ENCODE measurements at places on chromosomes 7 and 10.

DNA sequence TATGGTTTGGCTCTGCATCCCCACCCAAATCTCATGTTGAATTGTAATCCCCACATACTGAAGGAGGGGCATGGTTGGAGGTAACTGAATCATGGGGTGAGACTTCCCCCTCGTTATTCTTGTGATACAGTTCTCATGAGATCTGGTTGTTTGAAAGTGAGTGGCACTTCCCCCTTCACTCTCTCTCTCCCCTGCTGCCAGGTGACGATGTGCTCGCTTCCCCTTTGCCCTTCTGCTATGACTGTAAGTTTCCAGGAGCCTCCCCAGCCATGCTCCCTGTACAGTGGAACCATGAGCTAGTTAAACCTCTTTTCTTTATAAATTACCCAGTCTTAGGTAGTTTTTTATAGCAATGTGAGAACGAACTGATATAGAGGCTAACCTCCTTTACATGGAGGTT, 16.6 kb downstream of the PLPP4 start:
- DNase-seq = no peak

- no peak for DNase-seq
Observed at GRCh38 chr10:71694567-71694968, 25.0 kb downstream of the C10orf105 start.

DNA sequence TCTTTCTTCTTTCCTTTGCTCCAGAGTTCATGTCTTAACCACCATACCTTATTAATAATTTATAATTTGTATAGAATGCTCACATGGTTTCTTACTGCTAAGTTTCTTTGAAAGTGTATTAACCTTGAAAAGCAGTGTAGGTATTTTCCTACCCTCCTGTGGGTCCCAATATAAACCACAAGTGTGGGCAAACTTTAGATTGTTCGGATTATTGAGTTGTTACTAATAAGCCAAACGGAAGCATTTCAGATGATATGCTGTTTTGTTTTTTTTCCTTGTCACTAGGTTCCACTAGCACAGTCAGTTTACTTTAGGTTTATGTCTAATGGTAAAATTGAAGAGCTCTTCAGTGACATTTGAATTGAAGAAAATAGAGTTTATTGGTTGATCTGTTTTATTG, 10.2 kb downstream of the SSBP1 start:
- DNase-seq = no peak

GRCh38 chr10:75070961-75071428, 40.5 kb upstream of the SAMD8 start:
- peak; percentile 49 for DNase-seq

DNA sequence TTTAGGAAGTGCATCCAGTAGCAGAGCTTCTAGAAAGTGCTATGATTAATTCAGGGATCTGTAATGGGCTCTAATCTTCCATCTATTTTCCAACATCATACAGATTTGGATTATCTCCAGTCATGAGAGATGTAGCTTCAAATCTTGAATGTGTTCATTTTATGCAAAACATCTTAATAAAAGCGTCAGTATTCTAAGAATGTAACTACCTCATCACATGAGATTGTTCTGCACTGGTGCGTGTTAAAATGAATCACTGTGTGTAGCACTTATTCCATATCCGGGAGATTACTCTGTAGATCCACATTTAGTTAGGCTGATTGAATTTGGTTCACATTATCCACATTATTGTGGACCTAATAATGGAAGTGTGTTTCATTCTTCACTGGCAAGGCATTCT, 344.9 kb upstream of the CHRM2 start:
- no peak for DNase-seq

GRCh38 chr7:156665101-156665500, 24.5 kb downstream of the RNF32 start:
- DNase-seq = no peak

GRCh38 chr10:60237977-60238758, 151.5 kb downstream of the ANK3 start:
- DNase-seq = peak; percentile 42

GRCh38 chr7:106563466-106564150, 97.3 kb downstream of the CCDC71L start:
- peak; percentile 7 for DNase-seq

DNA sequence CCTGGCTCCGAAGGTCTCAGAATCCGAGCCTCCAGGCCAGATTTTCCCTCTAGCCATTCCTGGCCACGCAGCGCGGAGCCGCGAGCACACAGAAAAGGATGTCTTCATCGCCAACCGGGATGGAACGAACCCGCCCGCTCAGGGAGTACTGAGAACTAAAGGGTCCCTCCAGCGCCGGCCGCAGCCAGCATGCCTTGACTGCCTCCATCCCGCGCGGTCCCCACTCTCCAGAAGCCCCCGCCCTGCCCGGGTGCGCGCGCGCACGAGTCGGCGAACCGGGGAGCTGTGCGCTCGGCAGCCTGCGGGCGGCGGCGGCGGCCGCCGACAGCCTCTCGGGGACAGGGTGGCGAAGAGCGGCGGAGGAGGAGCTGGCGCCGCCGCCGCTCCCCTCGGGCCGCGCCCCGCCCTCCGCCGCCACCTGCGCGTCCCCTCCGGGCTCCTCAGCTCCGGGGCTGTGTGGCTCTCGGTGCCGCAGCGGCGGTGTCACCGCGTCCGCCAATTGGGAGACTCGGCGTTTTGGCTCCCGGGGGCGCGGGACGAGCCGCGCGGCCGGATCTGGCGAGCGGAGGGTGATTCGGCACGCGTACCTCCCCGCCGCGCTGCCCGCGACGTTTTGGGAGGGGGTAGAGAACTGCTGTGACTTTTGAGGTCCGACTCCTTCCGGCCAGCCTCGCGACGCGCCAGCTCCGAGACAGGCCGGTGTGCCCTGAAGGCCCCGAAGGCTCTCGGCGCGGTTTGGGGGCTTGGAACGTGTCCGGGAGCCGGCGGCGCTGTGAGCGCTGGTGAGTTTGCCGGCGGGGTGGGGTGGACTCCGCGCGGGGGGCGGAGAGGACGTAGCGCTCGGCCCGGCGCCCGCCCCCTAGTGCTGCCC, 453 bp upstream of the GALNT17 start:
- DNase-seq = peak; percentile 79

- DNase-seq = no peak
Observed at GRCh38 chr7:2729893-2730716, 42.1 kb downstream of the AMZ1 start.

DNA sequence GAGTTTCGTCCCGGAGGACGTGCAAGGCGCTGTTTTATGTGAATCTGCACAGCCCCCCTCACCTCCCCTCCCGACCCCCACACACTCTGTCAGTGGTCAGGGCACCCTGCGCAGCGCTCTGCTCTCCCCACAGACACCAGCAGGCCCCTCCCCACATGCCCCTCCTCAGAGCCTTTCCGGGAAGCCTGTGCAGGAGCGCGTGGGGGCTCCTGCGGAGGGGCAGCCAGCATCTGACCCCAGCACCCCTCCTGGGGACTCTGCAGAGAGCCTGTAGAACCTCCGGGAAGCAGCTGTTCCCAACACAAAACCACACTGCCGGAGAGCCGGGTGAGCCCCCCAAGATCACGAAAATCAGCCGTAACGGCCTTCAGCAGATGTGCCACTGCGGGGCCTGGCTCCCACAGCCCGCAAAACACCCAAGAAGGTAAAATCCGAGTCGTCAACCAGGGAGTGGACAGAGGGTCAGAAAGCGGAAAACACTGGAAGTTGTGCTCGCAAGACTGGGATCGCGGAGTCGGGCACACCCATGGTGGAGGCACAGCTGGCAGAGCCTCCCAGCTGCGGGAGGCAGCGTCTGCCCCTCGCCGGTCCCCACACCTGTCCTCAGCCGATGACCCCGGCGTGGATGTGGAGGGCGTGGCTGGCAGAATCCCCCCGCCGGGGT, 53.8 kb upstream of the PDGFA start:
- DNase-seq = no peak

DNA sequence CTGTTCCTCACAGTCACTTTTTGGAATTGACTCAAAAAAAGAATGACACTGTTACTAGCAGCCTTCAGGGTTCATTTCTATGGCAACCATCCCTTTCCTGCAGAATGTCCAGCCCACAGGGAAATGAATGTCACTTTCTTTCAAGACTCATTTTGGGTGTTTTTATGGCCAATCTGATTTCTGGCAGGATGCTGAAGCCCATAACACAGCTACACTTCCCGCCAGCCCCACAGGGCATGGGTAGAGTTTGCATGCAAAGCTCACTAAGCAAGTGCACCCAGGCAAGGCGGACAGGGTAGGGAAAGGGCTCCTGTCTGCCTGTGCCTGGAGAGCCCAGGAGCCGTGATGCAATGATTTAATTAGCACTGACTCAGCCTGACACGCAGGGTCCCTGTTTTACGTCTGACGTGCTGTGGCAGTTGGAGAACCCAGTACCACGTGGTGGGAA, 26.1 kb upstream of the GPAM start:
- peak; percentile 45 for DNase-seq

- no peak for DNase-seq
Observed at GRCh38 chr7:103990991-103991390, 1.5 kb upstream of the RELN start.

DNA sequence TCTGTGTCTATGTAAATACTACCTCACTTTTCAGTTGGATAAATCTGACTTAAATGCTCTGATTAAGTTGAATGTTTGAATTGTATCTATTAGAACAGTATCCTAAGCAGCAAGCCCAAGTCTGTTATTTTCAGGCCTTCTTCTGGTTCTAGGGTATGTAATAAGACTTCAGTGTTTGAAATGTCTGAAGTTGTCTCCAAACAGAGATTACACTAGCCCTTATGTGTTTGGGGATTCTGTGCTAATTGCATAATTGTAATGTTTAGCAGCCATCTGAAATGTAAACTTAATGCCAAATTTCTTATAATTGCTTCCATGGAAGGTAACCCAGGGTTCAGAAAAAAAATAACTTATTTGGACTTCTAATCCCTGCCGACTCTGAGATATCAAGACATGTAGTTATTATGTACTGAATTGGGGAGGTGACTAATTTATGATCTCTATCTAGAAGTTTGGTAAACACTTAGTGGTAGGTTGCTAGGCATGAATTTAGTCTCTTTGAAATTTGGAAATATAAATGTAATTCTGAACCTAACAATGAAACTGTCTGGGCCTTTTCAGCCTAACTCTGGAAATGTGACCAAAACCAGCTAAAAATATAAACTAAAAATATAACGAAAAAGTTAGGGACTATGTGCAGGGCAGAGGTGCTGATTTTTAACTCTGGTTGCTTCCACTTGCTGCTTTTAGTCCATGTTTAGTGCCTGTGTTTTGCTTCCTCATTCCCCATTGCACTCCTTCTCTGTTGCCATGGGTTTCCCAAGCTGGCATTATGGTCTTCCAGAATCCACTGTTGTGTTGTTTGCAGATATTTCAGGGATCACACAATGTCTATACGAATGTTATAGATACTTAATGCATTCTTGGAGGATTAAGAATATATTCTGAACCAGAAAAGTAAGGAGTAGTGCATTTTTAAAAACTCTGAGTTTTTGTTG, 54.8 kb downstream of the MCU start:
- DNase-seq = no peak

GRCh38 chr10:43230909-43231522, 35.8 kb downstream of the RASGEF1A start:
- DNase-seq = no peak

DNA sequence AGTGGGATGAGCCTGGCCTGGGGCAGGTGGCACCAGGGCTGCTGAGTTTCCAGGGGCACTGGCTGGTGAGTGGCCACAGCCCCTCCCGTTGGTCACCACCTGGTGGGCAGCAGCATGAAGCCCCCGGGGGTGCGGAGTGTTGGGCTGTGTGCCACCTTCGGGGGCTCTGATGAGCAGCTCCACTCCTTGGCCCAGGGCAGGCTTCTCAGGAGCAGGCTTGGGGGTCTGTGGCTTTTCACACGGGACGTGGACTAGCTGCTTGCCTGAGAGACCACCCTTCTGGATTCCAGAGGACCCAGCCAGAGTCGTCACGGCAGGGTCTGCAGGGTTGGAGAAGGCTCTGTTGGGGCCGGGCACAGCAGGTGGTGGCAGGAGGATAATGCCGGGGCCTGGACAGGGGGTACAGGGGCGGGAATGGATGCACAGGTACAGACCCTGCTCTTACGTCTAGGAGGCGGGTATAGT, 193.1 kb downstream of the ADARB2 start:
- DNase-seq = no peak

GRCh38 chr10:129965959-129966358, 1.9 kb upstream of the EBF3 start:
- no peak for DNase-seq

- no peak for DNase-seq
Observed at GRCh38 chr10:74092372-74092771, 58.3 kb downstream of the AP3M1 start.

GRCh38 chr10:12589291-12589690, 239.9 kb downstream of the CAMK1D start:
- no peak for DNase-seq

GRCh38 chr10:119343011-119343601, 135.7 kb downstream of the GRK5 start:
- no peak for DNase-seq

- DNase-seq = no peak
Observed at GRCh38 chr10:12796401-12797160, 204.9 kb downstream of the CCDC3 start.

All from hepatocyte (in vitro differentiated cells).